ENCODE measurements at places on chromosomes 7 and 10. TPM values are rescaled to one million over a fixed set of nuclear protein-coding genes. Genes with fewer than 3 reads are reported as not detected.

DNA sequence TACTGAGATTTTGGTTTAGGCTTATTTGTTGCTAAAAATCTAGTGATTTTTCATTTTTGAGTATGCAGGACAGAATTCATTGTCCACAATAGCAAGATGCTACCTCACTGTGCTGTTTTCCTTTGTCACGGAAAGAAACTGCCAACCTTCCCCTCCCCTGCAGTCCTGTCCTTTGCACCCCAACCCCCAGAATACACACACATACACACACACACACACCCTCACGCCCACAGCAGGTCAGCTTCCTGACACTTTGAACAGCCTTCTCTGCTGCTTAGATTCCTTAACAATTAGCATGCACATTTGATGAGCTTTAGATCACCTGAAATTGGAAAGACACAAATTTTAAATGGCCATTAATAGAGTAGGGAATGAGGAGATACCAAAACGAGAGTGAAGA, 32.1 kb downstream of the ARMC3 start:
- DNase-seq: no peak

ZNF239 gene
- 0.59 TPM for total RNA-seq

DNA sequence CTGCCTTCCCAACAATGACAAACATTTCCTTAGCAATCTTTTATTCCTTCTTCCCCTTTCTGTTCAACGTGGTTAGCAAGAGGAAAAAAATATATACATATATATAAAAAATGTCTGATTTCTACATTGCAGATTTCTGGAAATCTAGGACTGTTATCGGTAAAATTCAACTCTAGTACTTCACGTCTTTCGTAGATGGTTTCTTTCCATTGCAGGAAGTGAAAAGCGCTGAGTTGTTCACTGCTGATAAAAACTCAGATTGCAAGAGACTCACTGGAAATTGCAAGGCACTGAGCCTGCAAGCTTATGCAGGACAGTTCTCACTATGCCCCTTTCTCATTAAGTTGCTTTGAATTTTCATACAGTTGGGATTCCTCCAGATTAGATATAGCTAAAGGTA, 23.9 kb downstream of the KIN start:
- no peak for DNase-seq

GRCh38 chr7:93115796-93116195, 2.0 kb downstream of the SAMD9 start:
- no peak for DNase-seq

- no peak for DNase-seq
Observed at GRCh38 chr10:3481496-3481895, 303.5 kb downstream of the KLF6 start.

SLC35G1 gene
- total RNA-seq: 2.9 TPM

ELMO1 gene
- 120 TPM for total RNA-seq

TRIL gene
- total RNA-seq: not detected

ANKRD2 gene
- not detected for total RNA-seq

GRCh38 chr10:114301951-114302710, 63.1 kb downstream of the VWA2 start:
- DNase-seq: no peak

- DNase-seq: no peak
Observed at GRCh38 chr7:22457471-22457870, 42.5 kb downstream of the STEAP1B start.

BAZ1B gene
- 32.8 TPM for total RNA-seq

DNA sequence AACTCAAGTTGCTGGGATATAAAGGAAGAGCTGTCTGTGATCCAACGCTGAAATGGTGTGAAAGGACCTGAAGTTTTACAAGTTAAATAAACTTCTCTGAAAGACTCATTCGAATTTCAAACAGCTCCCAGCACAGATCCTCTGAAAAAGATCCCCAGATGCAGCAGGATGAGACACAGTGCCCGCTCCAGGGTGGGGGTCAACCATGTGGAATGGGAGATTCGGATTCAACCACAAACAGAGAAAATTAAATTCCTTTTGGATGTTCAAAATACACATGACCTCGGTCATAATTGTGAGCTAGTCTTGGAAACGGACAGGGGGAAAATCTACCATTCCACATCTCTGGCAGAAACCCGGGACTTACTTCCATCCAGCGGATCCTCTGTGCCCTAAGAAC, 119.6 kb downstream of the PRKAG2 start:
- no peak for DNase-seq

PITX3 gene
- not detected for total RNA-seq
